ENCODE measurements at places on chromosomes 5 and 9.

GRCh38 chr5:172834415-172835289 is 601 bp downstream of the ERGIC1 start:
- no peak for DNase-seq

DNA sequence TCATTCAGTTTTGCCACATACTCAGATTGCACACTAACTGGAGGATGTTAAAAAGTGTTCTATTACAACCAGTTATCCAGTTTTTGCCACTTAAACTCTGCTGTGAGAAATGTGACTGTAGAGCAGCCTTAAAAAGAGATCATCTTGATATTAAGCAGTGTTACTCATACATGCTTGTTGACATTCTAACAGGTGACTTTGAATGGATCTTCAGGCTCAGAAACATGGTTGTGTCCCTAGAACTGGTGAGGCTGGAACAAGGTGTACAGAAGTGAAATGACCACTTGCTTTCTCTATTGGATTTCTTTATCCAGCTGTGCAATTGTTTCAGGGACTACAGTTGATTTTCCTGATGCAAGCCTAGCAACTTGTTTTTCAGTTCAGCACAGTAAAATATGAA is 166.1 kb upstream of the CCDC152 start:
- DNase-seq = no peak

DNA sequence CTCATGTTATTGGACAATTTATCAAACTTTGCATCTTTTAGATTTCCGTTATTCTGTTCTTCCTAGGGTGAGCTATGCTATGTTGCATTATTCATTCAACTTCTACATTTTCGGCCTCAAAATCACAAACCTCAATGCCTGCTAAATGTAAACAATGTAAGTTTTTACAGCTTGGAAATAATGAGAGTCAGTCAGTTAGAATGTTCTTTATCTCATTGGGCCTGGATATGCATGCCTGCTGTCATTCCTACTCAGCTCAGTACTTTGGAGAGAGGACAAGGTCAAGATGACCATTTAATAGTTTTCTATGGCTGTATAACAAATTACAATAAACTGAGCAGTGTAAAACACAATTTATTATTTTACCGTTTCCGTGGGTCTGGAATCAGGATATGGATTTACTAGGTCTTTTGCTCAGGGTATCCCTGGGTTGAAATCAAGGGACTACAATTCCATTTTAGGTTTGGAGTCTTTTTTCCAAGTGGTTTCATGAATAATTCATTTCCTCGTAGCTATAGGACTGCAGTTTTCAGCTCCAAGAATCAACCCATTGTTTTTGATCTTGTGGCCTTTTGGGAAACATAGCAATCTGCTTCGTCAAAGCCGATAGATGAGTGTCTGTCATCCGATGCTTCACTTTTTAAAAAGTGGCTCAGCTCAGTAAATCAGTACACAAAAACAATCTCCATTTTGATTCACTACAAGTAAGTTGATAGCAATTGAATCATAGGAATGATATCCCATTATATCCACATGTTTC is 1143.2 kb upstream of the CDH6 start:
- DNase-seq = no peak

DNA sequence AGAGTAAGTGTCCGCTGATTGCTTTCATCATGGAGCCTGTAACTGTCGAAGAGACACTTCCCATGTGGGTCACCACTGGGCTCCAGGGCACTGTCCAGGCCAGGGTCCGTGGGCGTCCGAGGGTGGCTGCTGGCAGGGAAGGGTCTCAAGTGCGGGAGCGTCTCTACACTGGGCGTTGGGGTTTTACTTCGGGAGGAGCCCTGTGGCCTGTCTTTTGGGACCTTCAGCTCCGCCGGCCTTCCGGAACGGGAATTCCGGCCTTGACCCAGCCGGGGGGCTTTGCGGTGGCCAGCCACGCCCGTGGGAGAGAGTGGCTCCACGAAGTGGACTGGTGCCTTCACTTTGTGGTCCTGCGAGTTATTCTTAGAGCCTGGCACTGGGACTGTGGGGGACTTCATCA is 86.2 kb downstream of the CAMSAP1 start:
- no peak for DNase-seq

GRCh38 chr5:2270467-2270866 is 387.7 kb upstream of the IRX4 start:
- DNase-seq = no peak
